ENCODE measurements at places on chromosomes 12 and 14. TPM values are rescaled to one million over a fixed set of nuclear protein-coding genes. Genes with fewer than 3 reads are reported as not detected.

DNA sequence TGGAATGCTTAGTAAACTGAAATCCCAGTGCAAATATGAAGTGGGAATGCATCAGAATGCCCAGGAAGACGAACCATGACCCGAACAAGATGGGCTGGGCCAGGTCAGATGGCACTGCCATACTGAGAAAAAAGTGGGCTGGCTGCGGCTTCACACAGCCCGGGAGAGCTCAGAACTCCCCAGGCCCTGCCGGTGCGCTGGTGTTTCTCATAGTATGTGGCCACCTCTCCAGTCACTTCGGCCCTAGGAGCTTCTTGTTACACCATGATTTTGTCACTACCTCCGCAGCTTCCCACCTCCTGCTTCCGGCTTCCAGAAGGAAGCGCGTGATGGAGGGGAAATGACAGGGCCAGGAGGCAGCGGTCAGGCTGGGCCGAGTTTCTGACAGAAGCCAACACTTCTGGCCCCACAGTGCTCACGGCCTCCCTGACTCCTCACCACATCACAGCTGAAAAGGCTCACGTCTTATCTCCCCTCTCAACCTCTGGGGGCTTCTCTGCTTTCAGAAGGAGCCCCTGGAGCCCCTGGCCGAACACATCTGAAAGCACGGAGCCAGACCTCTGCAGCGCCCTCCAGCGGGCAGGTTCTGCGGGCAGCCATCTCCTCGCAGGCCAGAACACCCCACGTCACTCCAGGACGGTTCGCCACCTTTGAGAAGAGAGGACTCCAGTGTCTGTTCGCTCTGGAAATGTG lies 30.7 kb downstream of the DAD1 start:
- DNase-seq: no peak

DNA sequence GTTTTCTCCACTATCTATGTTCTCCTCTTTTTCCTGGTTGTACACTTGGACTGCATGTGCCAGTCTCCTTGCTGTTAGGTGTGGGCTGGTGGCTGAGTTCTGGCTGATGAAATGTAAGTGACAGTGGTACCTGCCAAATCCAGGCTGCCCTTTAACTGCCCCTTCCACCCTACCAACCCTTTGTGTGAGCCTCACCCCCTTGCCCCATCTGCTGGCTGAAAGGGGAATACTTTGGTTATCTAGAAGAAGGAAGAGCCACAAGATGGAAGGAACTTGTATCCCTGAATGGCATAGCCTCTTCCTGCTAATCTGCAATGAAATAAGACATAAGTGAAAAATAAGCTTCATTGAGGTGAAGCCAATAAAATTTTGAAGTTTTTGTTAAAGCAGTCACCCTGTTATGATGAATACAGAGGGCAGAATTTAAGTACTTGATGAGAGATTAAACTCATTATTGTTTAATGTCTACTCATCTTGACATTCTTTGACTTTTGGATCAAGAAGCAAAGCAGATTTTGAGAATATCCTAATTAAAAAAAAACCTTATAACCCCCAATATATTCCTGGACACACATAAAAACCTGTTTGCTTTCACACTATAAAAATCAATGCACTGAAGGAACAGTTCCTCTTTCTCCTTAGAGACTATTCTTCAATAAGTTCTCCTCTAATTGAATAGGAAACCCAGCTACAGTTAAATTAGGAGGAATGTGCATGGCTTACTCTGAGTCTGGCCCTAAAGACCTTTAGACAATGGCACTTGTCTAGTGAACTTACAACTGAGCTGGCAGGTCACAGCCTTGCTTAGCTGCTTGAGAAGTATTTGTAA lies 262.6 kb upstream of the BTG1 start:
- DNase-seq: peak; percentile 62

GRCh38 chr12:130880411-130880885 lies 8.6 kb downstream of the RAN start:
- no peak for DNase-seq

- peak; percentile 25 for DNase-seq
Measured at GRCh38 chr12:42128327-42128726, 16.3 kb downstream of the GXYLT1 start.

- DNase-seq: peak; percentile 64
Measured at GRCh38 chr14:68020999-68021663, 201.6 kb downstream of the RAD51B start.

GRCh38 chr12:14225064-14225463 lies 140.4 kb upstream of the ATF7IP start:
- DNase-seq: no peak

GRCh38 chr12:115312901-115313300 lies 628.9 kb upstream of the TBX3 start:
- DNase-seq: no peak

- no peak for DNase-seq
Measured at GRCh38 chr14:38121320-38122020, 86.2 kb upstream of the SSTR1 start.

- DNase-seq: no peak
Measured at GRCh38 chr12:52291267-52291935, at the start of gene KRT81. Gene KRT81, minus strand, starts transcription at chr12:52291534. Its CDS starts 69 bp downstream, at chr12:52291465.

GRCh38 chr12:50581226-50582184 lies 76.7 kb downstream of the DIP2B start:
- DNase-seq: peak; percentile 43

DNA sequence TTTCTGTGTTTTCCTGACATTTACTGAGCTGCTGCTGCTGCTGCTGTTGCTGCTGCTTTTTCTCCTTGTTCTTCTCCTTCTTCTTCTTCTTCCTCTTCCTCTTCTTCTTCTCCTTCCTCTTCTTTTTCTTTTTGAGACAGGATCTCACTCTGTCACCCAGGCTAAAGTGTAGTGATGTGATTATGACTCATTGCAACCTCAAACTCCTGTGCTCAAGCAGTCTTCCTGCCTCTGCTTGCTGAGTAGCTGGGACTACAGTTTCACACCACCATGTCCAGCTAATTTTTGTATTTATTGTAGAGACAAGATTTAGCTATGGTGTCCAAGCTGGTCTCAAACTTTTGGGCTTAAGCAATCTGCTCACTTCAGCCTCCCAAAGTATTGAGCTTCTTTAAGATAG lies 95.8 kb downstream of the TMTC3 start:
- peak; percentile 85 for DNase-seq

GRCh38 chr12:132771126-132771838 lies 9.7 kb upstream of the ANKLE2 start:
- no peak for DNase-seq

DNA sequence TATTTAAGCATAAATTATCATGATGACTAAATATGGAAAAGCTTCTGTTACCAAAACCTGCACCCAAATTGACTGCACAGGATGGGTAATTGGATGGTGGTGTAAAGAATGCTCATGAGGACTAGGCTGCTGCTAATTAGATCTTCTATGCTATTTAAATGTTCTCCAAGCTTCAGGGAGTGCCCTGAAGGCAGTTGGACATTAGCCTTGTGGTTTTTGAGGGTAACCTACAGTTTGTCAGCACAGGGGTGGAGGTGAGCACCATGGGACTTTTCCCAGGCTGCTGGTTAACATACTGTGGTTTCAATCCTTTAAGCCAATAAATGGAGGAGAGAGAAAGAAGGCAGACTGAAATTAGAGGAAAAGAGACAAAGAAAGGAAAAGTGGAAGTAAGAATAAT lies 145.0 kb downstream of the WIF1 start:
- peak; percentile 73 for DNase-seq

DNA sequence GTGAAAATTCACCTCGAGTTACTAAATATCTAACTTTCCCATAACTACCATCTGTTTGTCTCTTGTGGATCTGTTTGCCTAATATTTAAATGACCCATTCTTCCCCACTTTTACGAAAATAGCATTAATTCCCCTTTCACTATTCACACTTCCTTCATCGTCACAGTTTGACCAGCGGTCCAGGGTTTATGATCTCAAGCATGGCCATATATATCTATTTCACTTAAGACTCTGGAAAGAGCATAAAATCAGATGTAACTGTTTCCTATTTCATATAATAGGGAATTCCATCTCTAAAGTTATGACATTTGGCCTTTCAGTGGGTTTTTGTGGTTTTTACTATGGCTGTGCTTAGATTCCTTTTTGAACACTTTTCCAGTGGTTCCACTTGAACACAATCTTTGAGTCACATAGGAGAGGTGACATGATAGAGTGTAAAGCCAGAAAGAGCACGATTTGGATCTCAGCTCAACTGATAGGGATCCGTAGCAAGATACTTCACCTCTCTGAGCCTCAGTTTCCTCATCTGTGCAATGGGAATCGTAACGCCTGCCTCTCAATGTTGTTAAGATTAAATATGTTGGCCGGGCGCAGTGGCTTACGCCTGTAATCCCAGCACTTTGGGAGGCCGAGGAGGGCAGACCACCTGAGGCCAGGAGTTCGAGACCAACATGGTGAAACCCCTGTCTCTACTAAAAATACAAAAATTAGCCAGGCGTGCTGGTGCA lies 754 bp upstream of the BCL2L14 start:
- DNase-seq: no peak

DNA sequence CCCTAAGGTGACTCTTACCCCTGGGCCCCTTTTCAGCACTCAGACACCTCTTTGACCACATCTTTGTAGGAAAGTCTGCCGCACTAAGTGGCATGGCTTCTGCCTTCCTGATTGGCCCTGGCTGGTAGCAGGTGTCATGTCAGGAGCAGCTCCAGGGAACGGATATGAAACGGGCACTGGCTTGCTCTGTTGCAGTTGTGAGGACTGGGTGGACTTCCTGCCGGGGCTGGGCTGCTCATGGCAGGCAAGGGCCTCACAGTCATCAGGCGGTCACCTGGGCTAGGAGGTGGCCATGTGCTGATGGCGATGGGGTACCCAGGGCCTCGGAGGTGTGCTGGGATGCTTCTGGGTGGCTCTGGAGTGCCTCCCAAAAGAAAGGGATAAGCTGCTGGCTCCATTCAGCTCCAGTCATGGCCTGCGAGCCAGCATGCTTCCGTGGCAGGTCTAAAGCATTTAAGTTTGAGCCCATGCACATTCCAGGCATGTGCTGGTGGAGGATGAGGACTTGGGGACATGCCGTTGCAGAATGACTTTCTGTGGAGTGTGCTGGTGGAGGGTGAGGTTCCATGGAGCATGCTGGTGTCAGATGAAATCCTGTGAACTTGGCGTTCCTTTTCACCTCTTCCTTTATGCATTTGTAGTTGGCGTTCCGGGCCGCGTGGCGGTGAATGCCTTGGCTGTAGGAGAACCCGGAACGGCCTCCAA lies 77.2 kb downstream of the EP400 start:
- no peak for DNase-seq

DNA sequence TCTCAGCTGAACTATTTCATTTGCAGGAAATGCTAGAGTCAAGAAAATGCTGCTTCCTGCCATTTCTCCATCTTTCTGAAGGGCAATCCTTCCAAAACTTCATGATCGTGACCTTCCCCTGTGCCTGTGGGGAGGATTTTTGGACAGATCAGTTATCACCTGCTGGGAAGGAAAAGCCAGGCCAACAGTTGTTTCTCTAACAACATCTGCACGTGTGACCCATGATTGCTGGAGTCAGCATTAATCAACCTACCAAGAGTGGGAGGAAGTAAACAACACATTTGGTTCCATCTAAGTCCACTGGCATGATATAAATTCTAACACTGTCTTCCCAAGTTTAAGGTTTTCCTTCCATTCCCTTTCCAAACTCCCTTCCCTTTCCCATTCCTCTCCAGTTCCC lies 172.7 kb downstream of the APAF1 start:
- DNase-seq: no peak

DNA sequence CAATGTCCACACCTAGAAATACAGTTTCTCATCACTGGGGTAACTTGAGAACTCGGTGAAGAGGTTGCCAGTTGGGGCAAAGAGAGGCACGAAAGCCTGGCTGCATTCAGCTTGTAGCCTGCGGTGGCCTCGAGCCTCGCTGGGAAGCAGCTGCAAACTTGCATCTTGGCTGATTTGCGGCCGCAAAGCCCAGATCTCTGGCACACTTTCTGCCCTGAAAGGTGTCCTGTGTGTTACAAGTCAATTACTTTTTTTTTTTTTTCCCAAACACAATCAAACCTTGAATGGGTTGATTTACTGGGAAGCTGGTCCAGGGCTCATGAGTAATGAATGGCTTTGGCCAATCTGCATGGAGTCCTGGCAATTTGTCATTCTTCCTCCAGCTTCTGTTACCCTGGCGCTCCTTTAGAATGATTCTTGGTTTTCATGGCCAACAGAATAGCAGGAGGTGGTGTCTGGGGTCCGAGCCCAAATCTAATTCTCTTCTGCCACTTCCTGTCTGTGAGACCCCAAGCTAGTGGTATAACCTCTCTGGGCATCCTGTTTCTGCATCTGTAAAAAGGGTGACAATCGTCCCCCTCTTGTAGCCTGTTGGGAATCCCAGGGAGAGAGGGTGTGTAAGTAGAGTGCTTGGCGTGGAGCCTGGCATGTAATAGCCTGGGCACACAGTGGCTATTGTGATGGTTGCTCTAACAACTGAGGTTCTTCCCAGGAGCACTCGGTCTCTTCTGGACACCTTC lies 6.7 kb downstream of the BCL7A start:
- peak; percentile 38 for DNase-seq

DNA sequence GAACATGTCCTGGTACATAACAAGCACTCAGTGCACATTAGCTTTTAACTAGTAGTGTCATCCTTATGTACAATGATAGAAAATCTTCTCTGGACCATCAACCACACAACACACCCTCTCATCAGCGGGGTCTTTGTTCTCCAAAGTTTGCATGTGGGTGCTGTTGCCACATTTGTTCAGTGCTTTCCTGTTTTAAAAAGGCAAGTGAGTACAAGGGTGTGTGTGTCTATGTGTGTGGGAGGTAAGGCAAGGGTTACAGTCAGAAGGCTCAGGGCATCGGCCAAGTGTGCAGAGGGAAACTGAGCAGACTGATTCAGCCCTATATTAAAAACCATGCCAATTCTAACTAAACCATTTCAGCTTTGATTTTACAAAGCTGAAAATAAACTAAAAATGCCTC lies 17.9 kb downstream of the KRT76 start:
- no peak for DNase-seq

DNA sequence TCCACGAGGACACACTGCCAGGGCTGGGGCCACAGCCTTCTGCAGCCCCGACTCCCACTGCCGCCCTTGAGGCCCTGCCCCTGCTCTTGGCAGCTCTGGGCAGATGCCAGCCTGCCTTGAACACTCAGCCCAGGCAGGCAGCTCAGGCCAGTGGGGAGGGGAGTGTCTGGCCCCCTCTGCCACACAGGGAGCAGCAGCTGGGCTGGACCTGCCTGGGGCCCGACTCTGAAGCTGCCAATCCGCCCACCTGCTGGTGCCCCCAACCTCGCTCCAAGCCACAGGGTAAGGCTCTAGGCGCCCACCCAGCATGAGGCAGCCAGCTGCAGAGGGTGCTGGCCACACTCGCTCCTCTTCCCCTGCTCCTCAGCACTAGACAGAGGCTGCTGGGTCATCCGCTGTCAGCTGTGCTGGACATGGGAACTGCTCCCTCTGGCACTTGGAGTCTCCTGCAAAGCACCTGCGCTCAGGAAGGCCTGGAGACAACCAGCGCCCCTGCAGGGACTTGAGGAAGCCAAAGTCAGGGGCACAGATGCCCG lies 24.6 kb upstream of the NUDT14 start:
- no peak for DNase-seq

B3GNT4 gene
- 0.06 TPM for total RNA-seq

ACSM4 gene
- not detected for total RNA-seq

BCL11B gene
- total RNA-seq: not detected

OR6C76 gene
- not detected for total RNA-seq

GLT8D2 gene
- 47.1 TPM for total RNA-seq

CDKN1B gene
- 21.2 TPM for total RNA-seq

TAS2R7 gene
- total RNA-seq: 0.32 TPM

SOX5 gene
- 2.4 TPM for total RNA-seq

C12orf50 gene
- total RNA-seq: not detected

TAS2R20 gene
- total RNA-seq: 0.75 TPM
